ENCODE measurements at places on chromosomes 6 and 20.

DNA sequence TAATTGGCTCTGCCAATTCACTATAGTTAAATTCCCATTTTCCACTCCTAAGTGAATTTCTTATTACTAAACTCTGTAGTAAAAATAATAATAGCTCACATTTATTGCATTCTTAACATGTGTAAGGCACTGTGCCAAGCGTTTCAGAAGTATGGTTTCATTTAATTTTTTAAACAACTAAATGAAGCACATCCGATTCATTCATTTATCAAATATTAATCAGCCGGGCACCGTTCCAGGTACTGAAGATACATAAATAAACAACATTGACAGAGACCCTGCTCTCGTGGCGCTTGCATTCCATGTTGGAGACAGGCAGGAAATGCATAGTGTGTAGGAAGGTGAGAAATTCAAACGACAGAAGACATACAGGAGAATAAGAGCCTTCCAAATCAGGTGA lies 423.2 kb upstream of the JARID2 start:
- no peak for DNase-seq

GRCh38 chr20:3245156-3245555 lies 6.2 kb upstream of the SLC4A11 start:
- DNase-seq, result no peak

GRCh38 chr6:157563611-157564284 lies 182.8 kb downstream of the ZDHHC14 start:
- DNase-seq, result no peak

DNA sequence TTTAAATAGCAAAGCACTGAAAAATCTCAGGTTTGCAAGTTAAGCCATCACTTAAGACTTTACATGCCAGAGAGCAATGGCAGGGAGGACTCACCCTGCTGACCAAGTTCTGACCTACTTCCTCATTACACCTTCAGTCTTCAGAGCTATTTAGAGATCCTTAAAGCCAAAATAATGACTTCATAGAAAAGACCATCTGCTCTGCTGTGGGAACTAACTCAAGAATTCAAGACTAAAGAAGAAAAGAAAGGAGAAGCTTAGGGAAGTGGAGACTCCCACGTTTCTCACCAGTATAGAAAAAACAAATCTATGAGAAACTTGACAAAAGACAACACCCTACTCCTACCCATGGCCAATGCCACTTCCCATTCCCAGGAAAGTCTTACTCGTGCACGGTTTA lies 28.6 kb downstream of the XPO5 start:
- no peak for DNase-seq

GRCh38 chr6:150694889-150695288 lies 95.2 kb downstream of the PLEKHG1 start:
- no peak for DNase-seq

Measured in activated CD4-positive, alpha-beta T cell treated with anti-CD3 and anti-CD28 coated beads for 48 hours (primary cell).